ENCODE measurements at places on chromosomes 12 and 14.
A peak's percentile ranks its signal among the peaks of the same experiment; 100 is the strongest.

- no peak for DNase-seq
These were observed 78.3 kb downstream of the GSC start for GRCh38 chr14:94691660-94692034.

DNA sequence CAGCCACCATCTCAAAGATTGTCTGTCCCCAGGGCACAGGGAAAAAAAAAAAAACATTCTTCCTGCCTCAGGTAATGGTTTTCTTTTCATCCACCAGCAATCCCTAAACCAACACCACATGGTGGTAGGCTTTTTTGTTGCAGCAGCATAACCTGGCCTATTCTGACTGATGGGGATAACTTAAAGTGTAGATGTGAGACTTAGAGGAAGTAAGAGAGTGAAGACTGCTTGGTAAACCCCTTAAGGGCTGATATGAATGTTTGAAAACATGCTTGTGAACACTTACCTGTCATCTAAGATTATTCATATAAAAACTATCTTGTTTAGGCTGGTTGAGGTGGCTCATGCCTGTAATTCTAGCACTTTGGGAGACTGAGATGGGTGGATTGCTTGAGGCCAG lies 130.2 kb upstream of the RAP1B start:
- peak; percentile 32 for DNase-seq

DNA sequence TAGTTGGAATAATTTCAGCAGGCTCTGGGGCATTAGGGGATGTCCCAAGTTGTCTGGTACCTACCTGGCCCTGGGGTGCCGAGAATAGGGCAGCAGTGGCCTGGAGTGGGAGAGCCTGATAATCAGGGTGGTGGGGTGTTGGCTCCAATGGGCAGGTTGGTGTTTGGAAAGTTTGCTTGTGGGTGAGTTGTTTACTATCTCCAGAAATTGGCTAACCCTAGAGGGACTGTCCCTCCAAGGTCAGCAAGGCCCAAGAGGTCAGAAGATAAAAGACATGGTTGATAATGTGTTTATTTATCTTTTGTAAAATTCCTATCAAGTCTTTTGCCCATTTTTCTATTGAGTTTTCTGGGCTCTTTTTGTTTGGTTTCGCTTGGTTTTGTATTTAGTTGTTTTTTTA lies 105.1 kb downstream of the KICS2 start:
- DNase-seq, result no peak

DNA sequence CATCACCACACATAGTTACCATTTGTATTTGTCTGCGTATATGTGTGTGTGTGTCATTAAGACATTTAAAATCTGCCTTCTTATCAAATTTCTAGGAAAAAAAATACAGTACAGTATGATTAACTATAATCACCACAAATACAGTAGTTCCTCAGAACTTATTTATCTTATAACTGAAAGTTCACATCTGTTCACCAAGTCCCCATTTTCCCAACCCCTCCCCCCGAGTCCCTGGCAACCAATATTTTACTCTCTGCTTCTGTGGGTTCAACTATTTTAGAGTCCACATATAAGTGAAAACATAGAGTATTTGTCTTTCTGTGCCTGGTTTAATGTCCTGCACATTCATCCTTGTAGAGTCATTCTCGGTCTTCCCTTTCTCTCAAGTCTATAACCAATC lies 12.3 kb downstream of the CAPS2 start:
- no peak for DNase-seq

DNA sequence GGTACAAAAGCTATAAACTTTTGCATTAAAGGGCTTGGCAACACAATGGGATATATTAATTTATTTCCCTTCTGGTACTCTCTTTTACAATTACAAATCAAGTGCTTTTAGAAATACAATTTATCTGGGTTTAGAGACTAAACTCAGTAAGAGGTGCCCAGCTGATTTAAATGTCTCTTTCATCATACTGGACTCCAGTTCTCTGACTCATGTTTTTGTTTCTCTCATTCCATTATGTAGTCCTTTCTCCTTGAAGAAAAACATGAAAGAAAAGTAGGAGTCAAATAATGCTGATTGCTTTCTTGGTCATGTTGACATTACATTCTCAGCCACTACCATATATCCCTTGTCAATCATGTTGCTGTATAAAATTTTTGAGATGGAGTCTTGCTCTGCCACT lies 36.3 kb upstream of the CFL2 start:
- DNase-seq, result no peak

- no peak for DNase-seq
These were observed 5.9 kb upstream of the ORAI1 start for GRCh38 chr12:121620333-121620891.

DNA sequence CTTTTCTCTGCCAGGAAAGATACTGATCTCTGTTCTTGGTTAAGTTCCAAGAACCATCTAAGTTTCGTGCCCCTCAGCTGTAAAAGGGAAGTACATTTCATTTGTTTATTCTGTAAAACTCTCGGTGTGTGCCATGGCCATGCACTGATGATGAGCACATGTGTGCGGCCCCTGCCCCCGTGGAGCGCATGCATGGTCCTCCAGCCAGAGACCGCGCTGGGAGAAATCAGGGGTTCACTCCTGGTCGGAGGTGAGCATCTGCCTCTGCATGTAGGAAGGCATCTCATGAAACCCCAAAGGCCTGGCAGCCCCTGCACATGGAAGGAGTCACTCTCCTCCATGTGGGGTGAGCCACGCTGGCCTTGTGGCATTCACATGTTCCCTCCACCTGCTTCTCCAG lies 102.5 kb upstream of the RTL1 start:
- no peak for DNase-seq

- DNase-seq, result peak; percentile 55
These were observed 178.5 kb upstream of the OR4E1 start for GRCh38 chr14:21852061-21852664.

- peak; percentile 43 for DNase-seq
These were observed 352 bp downstream of the PHB2 start for GRCh38 chr12:6970096-6970527.
